ENCODE measurements at places on chromosomes 7 and 10.

DNA sequence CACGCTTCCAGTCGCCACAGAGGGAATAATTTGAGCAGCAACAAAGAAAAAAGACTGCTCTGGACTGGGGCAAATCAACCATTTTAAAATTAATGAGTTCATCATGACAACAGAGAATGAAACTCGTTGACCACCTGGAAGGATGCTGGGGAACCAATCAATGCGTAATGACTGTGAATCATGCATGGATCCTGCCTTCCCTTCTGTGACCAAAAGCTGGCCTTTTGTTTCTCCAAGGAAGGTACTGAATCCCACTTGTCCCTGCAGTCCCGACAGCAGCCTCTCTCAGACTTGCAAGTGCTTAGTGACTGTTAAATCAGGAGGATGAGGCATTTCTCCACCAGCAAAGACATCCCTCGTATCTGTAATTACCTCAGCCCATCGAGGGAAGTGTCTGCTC is 68.0 kb upstream of the TNS3 start:
- DNase-seq, result no peak

GRCh38 chr10:21993360-21994001 is 10.0 kb downstream of the DNAJC1 start:
- DNase-seq, result no peak

DNA sequence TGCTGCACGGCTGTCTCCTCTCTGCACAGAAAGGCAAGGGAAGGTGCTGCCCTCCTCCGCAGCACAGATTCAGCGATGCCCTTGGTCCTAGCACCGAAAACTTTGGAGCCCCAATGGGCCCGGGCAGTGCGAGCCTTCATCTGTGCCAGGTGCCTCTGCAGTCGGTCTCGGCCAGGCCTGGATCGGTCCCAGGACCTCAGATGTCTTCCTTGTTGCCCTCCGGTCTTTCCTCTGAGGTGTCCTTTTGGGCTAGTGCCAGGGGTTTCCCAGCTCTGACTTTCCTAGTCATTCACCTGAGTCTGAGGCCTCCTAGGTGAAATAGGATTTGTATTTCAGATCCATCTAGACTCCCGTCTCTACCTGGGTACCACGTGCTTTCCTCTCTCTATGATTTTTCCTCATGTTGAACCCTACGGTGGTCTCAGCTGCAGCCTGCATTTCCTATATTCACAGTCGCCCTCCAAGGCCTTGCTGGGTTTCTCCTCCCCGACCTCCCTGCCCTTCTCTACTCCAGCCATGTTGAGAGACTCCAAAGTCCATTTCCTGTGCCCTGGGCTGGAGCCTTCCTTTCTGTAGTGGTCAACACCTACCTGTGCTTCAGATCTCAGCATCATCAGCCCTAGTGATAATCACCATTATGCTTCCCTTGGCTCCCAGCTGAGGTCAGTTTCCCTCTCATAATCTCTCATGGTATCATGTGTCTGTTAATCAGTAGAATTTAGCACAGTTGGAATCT is 92.0 kb upstream of the PRSS58 start:
- no peak for DNase-seq

- no peak for DNase-seq
Measured at GRCh38 chr10:60818134-60818770, 40.0 kb downstream of the CDK1 start.

DNA sequence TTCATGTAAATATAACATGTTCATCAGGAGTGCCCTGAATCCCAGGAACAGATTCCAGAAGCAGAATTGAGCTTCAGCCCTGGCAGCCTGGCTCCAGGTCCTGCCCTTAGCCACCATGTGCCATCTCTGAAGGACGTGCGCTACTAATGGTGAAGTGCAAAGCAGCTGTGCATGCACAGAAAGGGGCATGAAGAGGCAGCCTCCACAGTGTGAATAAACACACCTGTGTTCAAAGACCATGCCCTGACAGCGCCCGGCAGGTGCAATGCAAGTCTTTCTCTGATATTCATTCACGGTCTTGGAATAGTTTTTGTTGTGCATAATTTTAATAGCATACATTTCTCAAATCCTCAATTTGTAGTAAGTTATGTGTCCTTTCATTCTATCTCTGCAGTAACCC is 250.4 kb upstream of the TCERG1L start:
- DNase-seq, result no peak

DNA sequence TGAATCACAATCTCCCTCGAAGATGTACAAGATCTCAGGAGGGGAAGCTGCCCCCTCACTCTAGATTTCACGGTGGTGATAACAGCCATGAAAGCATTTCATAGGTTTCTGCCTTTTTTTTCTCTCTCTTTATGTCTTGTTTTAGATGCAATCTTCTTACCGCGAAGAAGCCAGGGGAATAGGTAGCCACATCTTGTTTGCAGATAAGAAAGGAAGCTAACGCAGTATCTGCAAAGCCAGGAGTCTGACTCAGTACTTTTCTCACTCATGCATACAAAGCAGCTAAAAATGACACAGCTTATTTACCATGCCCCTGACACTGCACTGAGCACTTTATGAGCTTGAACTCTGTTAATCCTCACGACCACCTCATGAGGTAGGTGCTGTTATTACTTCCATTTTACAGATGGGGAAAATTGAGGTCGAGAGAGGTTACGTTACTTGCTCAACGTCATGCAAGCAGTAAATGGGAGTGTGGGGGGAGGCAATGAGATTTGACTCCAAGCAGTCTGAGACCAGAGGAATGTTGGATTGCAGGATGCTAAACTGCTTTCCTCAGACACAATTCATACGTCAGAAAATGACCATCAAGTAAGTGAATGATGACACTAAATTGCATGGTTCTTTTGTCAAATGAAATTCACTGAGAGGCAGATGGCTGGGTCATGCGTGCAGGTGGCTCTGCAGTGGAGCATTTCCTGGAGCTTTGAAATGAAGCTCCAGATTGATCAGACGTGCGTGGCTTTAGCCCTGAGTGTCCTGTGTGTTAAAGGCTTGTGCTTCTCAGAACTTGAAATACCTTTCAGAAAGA is 3.3 kb downstream of the MAP3K8 start:
- no peak for DNase-seq

DNA sequence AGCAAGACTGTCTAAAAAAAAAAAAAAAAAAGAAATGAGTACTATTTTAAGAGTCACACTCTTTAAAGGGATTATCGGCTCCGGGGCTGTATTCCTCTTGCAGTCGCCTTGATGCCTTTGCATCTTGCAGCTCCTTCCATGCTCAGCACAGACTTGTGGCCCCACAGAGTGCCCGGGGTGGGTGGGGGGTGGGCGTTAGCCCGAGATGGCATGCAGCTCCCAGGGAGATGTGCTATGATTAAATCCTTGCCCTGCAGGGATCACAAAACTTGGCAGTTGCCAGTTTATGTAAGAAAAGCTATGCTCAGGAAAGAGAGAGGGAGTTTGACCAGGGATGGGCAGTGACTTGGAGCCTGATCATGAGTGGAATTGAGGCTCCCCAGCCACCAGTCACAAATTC is 81.9 kb downstream of the CCDC3 start:
- DNase-seq, result no peak

- no peak for DNase-seq
Measured at GRCh38 chr7:140656548-140657515, 15.9 kb upstream of the ADCK2 start.

GRCh38 chr7:45691155-45691656 is 117.0 kb downstream of the ADCY1 start:
- DNase-seq, result no peak

GRCh38 chr7:87510411-87510875 is 35.0 kb upstream of the ABCB4 start:
- DNase-seq, result no peak

DNA sequence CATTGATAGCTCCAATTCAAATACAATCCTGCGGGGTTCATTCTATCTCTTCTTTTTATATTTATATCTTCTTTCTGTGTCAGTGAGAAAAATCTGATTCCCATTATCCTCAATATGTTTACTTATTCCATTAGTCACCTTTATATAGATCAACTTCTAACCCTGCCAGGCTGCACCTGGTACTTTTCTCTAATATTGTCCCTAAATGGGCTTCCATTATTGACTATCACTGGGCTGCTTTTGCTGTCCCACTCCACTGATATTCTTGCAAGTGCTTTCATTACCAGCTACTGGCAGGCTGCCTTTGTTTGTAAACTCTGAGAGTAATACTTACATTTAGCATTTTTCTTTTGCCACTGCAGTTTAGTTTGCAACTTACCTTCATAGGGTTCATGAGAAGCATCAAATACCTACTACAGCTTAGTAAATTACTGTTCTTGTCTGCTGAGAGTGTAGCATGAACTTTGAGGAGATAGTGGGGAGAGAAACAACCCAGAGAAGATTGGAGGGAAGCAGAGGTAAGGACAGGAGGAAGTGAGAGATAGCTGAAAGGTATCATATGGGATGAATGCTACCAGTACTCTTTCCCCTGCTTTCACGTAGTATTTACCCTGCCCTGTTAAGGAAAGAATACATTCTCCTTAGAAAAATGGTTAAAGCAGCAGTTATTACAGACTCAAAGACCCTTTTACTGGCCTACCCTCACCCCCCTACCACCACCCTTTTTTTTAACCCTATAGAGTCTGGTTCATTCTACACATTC is 119.1 kb downstream of the PHTF2 start:
- DNase-seq, result no peak

GRCh38 chr10:114259824-114260223 is 20.8 kb downstream of the VWA2 start:
- no peak for DNase-seq

DNA sequence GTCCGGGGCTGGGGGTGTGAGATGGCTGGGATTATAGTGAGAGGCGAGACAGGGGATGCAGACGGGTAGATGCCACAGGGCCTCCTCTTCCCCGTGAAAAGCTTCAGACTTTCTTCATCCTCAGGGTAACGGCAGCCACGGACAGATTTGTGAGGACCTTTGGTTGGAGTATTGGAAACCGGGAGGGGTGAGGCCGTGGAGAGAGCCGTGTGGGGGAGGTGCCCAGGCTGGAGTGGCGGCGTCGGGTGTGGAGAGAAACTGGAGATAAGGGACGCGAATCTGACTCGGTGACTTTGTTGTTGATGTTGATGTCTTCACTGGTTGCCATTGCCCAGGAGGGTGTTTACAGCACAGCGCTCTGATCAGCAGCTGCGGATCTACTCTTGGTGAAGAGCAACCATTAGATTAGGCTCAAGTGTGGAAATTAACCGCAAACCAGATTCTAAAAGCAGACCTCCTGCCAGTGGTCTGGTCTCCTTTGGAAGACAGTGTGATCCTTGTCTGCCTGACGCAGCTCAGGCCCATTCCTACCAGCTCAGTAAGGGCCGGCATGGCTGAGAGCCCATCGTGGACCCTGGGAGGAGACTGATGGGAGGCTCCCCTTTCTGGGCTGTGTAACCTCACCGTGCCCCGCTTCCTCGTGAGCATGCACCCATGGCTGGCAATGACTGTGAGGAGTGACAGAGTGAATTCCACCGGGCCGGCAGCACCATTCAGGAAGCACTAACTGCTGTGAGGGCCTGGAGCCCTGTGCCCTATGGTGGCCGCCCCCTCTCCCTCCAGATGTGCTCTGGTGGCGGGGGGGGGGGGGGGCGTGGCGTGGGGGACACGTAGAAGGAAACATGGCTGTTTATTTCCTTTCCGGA is 90.3 kb downstream of the INPP5A start:
- DNase-seq, result no peak

DNA sequence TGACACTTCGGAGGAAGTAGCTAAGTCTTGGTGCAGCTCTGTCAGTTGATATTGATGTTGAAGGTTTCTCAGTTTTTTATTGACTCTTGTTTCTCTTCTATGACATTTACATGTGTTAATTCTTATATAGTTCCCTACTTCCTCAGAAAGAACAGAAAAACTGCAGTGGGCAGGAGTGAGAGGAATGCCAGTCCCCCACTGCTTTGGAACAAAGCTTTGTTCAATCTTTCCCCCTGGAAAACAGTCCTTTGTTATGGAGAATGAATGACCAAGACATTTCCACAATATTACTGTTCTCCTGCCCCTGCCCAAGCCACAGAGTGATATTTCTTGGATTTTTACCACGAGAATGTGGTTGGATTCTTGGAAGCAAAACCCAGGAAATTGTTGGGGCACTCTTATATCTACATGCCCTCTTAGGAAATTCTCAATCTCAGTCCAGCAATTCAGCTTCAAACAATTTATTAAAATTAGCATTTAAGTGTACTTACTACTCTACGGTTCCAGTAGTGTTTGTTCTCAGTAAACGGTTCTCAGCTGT is 258.0 kb upstream of the KCND2 start:
- DNase-seq, result peak; percentile 2

DNA sequence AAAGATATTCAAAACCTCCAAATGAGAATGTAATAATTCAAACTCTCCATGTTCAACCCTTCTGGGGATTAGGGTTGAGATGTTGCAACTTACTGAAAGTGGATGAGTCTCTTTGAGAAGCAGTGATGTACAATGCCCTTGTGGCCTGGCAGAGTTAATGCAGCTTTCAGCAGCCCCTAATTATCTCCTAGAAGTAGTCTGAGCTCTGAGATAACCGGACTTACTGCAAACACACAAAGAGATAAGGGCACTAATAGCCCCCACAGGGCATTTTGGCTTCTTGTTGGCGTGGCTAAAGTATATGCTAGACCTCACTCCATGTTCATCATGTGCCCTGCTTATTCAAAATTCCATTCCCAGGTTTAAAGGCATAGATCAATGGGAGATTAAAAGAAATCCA is 404.7 kb downstream of the NEBL start:
- DNase-seq, result no peak

Data from neuronal stem cell (in vitro differentiated cells).